ENCODE measurements at places on chromosomes 16 and 17.

DNA sequence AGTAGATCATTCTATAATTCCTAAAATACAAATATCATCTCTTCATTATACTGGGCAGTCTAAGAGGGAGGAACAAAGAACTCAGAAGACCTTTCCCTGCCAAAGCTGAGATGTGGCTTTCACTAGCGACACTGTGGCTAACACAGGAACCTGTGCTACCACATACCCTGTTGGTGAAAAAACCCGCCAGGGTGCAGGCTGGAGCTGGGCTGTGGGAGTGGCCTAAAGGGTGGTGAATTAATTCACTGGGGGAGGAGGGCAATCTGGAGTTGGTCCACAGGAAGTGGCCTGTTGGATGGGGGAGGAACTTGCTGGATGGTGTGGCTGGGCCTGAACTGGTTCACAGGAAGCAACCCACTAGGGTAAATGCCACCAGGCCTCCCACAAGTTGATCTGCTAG, 7.4 kb downstream of the ZNF594 start:
- no peak for DNase-seq

DNA sequence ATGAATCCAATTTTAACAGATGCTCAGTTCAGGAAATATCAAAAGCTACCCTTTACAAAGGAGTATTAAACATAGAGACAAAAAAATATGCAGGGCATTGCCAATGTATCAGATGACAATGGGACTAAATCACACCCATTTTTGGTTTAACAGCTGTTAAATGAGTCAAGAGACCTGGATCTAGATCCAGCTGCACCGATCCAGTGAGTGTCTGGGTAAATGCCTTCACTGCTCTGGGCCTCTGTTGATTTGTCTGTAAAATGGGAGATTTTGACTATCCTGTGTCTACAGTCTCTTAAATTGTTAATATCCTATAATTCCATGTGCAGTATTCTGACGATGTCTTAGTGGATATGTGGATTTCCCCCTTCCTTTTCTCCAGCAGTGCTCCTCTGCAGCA, 16.4 kb downstream of the KRT23 start:
- no peak for DNase-seq

DNA sequence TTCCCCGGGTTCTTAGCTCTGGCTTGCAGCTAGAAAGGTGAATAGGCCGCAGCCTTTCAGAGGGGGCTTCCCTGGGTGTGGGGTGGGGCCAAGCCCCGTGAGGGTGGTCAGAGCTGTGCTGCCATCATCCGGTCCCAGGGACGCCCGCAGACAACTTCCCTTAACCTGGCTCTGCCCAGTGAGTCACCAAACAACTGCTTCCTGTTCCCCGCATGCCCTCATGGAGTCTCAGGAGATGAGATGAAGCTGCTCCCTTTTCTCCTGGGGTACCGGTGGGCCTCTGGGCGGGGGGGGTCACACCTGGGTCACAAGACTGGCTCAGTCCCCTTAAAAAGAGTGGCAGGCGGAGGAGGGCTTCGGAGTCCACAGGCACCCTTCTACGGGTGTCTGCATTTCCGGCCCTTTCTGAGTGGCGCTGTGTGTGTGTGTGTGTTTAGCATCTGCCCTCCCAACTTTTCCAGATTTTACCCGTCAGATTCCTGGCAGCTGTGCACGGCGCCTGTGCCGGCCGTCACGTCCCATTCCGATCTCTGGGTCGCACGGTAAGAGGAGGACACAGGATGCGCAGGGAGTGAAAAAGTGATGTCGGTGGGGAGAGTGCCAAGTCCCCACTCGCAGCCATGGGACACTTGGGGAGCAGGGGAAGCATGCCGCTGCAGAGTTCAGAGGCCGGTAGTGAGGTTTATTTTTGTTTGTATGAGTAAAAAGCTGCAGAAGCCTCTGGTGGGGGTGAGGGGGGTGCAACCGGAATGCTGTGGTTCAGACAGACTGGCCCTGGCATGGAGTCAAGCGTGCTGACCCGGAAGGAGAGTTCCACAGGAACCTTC, 16.8 kb downstream of the HIC1 start:
- DNase-seq: no peak

GRCh38 chr17:61179380-61179806, 220.2 kb upstream of the TBX2 start:
- DNase-seq: no peak

DNA sequence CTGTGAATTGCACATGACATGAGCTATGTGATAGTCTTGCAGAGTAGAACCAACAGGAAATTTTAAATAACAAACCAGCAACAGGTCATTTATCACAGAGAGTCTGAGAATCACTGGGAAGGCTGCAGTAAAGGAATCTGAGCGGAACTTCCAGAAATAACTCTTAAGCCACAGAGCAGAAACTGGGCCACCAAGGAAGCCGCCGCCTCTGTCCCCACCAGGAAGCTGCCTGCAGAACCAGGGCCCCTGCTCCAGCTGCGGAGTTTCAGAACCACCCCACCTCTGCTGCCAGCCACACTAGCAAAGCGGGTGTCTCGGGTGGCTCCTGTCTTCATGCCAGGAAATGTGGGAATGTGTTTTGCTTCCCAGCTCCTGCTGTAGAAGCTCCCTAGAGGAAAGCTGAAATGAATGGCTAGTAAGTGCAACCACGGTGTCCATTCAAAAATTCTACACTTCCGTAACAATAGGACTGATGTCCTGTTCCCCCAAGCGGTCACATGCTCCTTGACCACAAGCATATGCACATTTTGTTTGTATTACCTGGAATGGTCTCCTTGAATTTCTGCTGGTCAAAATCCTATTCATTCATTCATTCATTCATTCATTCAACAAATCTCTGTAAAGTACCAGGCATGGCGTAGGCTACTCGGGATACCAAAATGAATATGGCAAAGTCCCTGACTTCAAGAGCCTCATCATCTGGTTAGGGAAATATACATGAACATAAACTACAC, 7.7 kb upstream of the ITPRIPL2 start:
- DNase-seq: no peak

- no peak for DNase-seq
Observed at GRCh38 chr17:50191359-50192143, 9.9 kb downstream of the COL1A1 start.

- no peak for DNase-seq
Observed at GRCh38 chr17:39782481-39782880, 44.7 kb downstream of the GRB7 start.

GRCh38 chr17:45992904-45993303, 6.1 kb upstream of the STH start:
- no peak for DNase-seq

DNA sequence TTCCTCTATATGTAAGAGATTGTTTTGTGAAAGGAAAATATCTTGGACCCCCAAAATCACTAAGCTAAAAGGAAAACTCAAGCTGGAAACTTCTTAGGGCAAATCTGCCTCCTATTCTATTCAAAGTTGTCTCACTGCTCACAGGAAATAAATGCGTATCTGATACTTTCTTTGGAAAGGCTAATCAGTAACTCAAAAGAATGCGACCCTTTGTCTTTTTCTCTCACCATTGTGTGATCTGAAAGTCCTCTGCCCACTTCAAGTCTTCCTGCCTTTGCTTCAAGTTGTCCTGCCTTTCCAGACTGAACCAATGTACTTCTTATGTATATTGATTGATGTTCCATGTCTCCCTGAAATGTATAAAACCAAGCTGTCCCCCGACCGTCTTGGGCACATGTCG, 157.3 kb downstream of the KIF2B start:
- no peak for DNase-seq

DNA sequence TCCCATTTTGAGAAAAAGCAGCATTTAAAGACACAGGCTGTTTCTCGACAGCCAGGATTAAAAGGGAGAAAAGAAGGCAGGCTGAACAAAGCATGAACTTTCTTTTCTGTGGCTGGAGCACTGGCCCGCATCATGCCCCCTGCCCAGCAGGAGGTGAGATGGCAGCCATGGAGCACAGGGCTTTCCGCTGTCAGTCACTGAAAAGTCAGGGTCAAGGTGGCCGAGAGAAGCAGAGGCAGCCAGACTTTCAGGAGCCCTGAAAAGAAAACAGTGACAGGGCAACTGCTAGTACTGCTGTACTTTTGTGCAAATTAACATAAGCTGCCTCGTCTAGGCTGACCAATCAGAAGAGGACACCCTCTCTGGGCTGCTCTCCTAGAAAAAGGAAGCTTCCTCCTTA, 5.8 kb upstream of the GP2 start:
- no peak for DNase-seq

DNA sequence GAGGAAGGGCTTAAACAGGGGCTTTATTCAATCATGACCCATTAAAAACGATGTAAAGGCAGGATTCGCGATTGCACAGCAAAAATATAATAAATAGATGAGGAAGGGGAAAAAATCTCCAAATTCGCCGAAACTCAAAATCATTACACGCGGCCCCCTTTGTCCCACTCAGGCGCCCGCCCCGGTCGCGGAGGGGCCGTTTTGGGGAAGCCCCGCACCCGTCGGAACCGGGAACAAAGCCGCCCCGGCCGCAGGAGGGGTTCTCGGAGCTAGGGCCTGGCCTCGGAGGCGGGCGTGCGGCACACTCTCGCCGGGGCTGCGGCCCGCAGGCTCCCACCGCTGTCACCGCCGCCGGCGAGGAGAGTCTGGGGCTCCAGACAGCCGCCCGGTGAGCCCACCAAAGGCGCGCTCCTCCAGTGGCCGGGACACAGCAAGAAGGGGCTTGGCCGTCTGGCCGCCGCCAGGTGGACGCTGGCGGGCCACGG, 521 bp downstream of the C16orf87 start:
- DNase-seq: no peak

- no peak for DNase-seq
Observed at GRCh38 chr17:39981207-39981741, 667 bp downstream of the PSMD3 start.

- no peak for DNase-seq
Observed at GRCh38 chr16:48201515-48202201, 42.4 kb upstream of the LONP2 start.

DNA sequence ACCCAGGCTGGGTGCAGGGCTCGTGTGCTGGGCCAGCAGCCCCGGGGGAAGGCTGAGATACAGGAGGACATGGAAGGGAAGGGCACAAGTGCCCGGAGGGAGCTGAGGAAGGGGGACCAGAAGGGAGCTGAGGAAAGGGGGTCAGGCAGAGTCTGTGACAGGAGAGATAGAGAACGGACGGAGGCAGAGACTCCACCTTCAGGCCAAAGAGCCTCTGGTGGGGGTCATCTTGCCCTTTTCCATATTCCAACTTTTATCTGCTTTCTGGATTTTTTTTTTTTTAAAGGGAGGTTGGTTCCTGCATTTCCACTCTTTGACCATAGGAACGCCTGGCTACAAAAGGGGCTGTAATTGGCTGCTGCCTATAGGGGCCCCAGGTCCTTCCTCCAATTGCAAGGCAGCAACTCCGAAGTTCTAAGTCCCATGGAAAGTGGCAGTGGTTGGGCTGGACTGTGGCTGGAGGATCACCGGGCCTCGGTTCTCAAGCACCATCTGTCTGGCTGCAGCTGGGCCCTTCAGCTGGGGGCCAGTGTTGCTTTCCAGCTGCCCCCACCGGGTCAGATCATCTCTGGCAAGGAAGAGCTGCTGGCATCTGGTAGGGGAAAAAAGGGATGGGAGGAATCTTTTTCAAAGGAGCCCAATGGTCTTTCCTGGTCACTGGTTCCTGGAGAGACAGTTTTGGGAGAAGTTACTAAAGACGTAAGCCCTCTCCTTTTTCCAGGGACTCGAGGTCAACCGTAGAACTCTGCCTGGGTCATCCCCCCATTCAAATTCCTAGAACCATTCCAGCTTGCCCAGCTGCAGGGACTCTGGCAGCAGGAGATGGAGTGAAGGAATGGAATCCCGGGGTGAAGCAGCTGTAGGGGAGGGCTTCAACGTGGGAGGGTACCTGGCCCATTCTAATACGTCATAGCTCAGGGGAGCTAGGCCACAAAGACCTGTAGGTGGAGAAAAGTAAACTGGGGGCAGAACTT, 13.1 kb upstream of the MRPS23 start:
- DNase-seq: no peak

- no peak for DNase-seq
Observed at GRCh38 chr16:50292566-50292948, 26.2 kb downstream of the ADCY7 start.

- DNase-seq: no peak
Observed at GRCh38 chr16:84354306-84354705, 14.0 kb upstream of the ATP2C2 start.

DNA sequence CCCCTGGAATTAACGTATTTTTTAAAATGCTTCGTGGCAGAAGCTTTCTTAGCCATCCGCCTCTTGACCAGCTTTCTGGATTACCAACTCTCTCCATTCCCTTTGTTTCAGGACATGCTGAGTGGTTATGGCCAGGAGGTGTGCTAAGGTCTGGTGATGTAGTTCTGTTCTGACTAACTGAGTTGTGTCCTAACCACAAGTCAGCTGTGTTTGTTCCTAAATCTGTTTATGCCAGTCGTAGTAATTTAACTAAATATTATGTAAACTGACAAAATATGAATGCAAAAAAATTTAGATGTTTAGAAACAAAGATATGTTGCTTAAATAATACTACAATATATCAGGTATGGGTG, 61.6 kb downstream of the MRTFB start:
- DNase-seq: no peak

- no peak for DNase-seq
Observed at GRCh38 chr16:58264961-58265479, 29.8 kb downstream of the PRSS54 start.

DNA sequence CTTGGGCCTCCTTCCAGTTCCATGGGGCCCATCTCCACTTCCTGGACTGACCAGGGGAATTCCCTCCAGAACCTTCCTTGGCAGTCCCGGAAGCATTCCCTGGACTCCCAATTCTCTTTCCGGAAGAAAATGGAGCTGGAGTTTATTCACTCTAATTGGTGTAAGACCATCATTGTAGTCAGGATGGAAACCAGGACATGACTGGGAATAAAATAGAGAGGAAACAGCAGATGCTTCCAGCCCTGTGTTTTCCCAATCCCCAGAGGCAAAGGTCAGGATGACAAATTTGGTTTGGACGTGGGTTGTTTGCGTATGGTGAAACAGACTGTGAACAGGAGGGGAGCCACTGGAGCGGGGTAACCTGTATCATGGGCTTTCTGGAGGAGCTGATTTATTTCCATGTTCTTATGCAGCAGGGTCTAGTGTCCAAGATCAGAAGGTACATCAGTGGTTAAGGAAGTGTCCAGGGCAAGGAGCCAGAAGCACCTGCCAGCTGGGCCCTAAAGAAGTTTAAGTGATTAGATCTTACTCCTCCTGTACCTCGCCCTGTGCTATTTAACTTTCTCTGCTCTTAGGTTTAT, 8.5 kb upstream of the LONP2 start:
- DNase-seq: no peak

GRCh38 chr17:74181341-74181740, 22.1 kb upstream of the RPL38 start:
- DNase-seq: no peak

DNA sequence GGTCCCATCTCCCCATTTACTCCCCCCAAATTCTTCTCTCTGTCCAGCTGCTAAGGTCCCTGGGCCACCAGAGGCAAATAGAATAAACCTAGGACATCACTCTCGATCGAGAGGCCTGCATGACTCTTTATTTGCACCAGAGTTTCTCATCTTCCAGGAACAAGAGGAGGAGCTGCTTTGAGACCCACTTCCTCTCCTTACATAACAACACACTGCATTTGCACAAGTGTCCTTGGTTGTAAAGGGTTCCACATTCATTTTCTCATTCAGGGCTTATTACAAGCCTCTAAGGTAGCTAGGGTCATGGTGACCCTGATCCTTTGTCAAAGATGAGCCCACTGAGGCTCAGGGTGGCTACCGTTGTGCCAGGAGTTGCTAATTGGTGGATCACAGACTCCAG, 38.1 kb upstream of the RHOT1 start:
- DNase-seq: no peak

GRCh38 chr17:61510237-61510636, 58.0 kb downstream of the TBX4 start:
- DNase-seq: no peak

- no peak for DNase-seq
Observed at GRCh38 chr17:15780188-15780587, 48.1 kb downstream of the TBC1D26 start.

GRCh38 chr16:11697319-11697718, 29.1 kb downstream of the SNN start:
- no peak for DNase-seq
